ENCODE measurements at places on chromosomes 5 and 9.

- DNase-seq: no peak
These were observed 215.7 kb downstream of the SLIT3 start for GRCh38 chr5:169085212-169085611.

- DNase-seq: no peak
These were observed 540.2 kb upstream of the ZNF462 start for GRCh38 chr9:106322706-106323245.

GRCh38 chr5:171428168-171428696, 8.8 kb downstream of the FGF18 start:
- DNase-seq: no peak

GRCh38 chr5:41763081-41763480, 107.1 kb downstream of the OXCT1 start:
- no peak for DNase-seq

- DNase-seq: no peak
These were observed 43.7 kb downstream of the TEX10 start for GRCh38 chr9:100308965-100309564.

GRCh38 chr5:172502410-172502809, 48.1 kb upstream of the SH3PXD2B start:
- no peak for DNase-seq

- no peak for DNase-seq
These were observed 40.4 kb upstream of the HAND1 start for GRCh38 chr5:154518438-154518867.

- no peak for DNase-seq
These were observed 130.9 kb downstream of the ERCC6L2 start for GRCh38 chr9:96006296-96006879.

GRCh38 chr5:128116445-128116844, 32.9 kb downstream of the SLC12A2 start:
- no peak for DNase-seq

DNA sequence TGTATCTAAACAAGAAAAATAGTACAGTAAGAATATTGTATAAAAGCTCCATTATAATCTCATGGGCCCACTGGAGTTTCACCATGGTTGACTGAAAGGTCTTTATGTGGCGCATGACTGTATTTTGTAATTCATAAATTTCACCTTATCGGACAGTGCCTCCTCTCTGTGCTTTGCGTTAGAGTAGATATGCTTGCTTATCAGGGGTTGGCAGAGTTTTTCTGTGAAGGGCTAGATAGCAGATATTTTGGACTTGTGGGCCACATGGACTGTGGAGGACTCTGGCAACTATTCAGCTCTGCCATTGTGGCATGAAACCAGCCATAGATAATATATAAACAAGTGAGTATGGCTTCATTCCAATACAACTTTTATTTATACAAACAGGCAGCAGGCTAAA, 23.2 kb downstream of the GAPVD1 start:
- no peak for DNase-seq

GRCh38 chr9:13721481-13722235, 442.2 kb upstream of the MPDZ start:
- no peak for DNase-seq

GRCh38 chr9:33135470-33135958, 31.6 kb downstream of the B4GALT1 start:
- no peak for DNase-seq

- no peak for DNase-seq
These were observed 47.7 kb upstream of the BOD1 start for GRCh38 chr5:173664154-173664526.

DNA sequence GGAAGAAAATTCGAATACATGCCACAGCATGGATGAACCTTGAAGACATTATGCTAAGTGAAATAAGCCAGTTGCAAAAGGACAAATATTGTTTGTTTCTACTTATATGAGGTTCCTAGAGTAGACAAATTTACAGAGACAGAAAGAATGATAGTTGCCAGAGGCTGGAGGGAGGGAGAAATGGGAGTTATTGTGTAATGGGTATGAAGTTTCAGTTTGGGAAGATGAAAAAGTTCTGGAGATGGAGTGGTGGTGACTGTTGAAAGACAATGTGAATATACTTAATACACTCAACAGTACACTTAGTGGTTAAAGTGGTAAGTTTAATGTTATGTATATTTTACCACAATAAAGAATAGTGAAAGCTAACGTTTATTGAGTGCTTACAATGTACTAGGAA, 99.6 kb upstream of the SLC44A1 start:
- no peak for DNase-seq

DNA sequence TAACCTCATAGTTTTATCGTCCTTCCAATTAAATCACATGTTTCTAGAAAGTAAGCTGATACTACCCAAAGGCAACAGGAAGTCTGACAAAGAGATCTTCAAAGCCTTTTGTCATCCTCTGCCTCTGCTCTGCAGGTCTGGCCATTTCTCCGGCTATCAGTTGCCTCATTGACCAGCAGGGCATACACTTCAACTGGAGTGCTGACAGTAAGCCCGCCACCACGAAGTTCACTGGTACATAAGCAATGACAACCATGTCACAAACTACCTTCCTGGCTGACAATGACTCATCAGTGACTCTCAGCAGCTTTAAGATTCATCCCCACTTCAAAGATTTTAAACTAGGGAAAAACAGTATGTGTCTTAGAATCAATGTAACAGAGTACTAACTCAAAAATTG, 20.6 kb downstream of the SPTLC1 start:
- no peak for DNase-seq

- no peak for DNase-seq
These were observed 35.1 kb upstream of the ATG10 start for GRCh38 chr5:81936750-81937149.

GRCh38 chr9:93264338-93265125, 80.6 kb downstream of the WNK2 start:
- DNase-seq: no peak

- no peak for DNase-seq
These were observed 142.8 kb downstream of the BARX1 start for GRCh38 chr9:93812410-93812668.

- no peak for DNase-seq
These were observed 82.7 kb downstream of the SV2C start for GRCh38 chr5:76165711-76166374.

GRCh38 chr5:142821733-142822487, 51.7 kb downstream of the ARHGAP26 start:
- no peak for DNase-seq

GRCh38 chr5:77852514-77853352, 76.6 kb upstream of the TBCA start:
- no peak for DNase-seq
